ENCODE measurements at places on chromosomes 1 and 21.

- DNase-seq = no peak
Observed at GRCh38 chr1:166977951-166978350, 2.6 kb upstream of the ILDR2 start.

DNA sequence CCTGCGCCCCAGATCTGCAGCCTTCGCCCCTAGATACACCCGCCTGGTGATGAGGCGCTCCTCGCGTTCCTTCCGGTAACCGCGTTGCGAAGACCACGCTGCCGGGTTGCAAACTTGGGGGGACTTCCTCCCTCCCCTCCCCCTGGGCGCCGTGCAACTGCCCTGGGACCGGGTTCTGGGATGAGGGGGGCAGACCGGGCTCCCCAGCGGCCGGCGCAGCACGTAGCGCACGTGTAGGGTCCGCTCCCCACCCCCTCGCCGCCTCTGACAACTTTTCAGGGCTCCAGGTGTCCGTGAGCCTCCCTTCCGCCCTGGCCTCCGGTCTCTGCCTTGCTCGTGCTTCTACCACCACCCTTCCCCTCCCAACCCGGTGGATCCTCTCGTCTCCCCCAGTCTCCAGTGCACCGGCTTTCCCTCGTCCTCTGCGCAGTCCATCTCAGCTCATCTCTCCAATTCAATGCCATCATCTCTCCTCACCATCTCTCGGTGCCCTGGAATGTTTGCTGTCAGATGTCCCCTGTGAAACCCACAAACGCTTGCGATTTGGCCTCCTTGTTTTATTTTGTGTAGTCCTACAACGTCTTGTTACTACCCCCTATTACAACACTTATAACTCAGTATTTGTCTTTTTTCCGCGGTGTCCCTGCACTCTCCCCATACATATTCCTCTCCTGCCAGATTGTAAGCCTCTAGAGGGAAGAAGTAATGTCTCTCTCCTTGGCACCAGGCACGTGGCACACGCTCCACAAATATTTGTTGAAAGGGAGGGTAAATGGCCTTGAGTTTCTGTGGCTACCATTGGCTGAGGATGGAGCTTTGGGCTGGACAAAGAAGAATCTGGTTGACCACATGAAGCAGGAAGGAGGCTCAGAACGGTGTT is 782 bp downstream of the PCAT6 start:
- no peak for DNase-seq

DNA sequence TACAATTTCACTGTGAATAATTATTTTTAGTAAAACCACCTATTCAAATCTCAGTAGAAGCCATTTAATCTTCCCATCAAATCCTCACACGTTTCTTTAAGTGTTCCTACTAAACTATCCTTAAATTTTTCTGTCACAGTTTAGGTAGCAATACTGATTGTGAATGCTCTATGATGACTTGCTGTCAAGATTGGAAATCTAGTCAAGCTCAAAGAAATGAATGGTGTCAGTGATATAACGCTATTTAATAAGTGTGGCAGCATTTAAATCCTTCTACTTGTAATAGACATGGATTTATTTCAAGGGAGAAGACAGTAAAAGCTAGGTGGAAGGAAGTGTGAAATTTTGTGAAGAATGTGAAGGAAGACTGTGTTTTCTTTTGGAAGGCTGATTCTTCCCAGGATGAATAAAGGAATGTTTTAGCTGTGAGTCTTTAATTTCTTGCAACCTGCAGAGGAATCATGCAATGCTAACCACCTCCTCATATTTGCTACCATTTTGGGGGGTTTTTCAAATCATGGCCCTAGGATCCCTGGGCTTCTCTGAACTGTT is 936.7 kb upstream of the NEGR1 start:
- DNase-seq = no peak

GRCh38 chr1:156540955-156541354 is 31.4 kb downstream of the IQGAP3 start:
- no peak for DNase-seq

DNA sequence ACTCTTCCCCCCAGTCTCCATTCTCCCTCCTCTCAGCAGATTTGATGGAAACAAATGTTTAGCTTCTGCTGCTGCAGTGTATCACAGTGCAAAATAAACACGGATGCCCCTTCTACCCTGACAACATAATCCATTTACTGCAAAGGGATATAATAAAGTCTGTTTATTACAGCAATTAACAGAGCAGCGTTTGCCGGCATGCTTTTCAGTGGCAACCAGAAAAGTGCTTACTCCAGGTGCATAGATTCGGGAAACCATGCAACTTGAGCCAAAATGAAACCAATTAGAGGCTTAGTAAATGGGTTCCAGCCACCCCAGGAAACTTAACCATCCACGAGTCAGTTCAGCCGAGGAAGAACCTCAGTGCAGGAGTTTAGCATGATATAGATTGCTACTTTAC is 12.9 kb upstream of the LEMD1 start:
- DNase-seq = no peak

- DNase-seq = no peak
Observed at GRCh38 chr1:233513431-233513830, 100.5 kb upstream of the KCNK1 start.

- no peak for DNase-seq
Observed at GRCh38 chr1:163227126-163227525, 24.4 kb upstream of the RGS5 start.

DNA sequence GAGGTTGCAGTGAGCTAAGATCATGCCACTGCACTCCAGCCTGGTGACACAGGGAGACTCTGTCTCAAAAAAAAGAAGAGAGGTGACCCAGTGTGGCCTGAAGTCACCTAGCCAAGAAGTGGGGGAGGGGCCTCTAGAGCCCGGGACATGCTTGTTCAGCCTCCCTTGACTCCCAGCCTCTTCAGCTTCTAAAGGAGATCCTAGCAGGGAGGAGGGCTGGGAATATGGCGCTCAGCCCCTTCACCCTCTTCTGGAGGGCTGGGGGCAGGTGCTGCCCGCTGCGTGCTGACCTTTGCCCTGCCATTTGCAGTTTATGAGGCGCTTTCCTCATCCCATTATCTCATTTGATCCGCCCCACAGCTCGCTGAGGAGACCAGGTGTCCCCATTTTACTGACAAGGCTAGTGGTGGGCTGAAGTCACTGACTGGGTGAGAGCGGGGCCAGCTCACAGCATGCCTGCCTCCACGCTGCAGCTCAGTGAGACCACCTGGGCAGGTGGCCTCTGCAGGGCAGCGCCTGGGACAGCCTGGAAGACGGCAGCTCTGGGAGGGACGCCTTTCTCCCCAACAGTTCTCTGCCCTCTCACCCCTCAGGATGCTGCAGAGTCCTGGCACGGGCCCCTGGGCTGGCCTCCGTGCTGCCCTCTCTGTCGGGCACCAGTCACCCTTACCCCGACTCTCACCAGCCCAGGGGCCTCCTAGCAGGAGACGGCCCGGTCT is 7.5 kb downstream of the ELF3 start:
- no peak for DNase-seq

GRCh38 chr1:15833069-15833679 is 14.3 kb upstream of the SPEN start:
- no peak for DNase-seq

DNA sequence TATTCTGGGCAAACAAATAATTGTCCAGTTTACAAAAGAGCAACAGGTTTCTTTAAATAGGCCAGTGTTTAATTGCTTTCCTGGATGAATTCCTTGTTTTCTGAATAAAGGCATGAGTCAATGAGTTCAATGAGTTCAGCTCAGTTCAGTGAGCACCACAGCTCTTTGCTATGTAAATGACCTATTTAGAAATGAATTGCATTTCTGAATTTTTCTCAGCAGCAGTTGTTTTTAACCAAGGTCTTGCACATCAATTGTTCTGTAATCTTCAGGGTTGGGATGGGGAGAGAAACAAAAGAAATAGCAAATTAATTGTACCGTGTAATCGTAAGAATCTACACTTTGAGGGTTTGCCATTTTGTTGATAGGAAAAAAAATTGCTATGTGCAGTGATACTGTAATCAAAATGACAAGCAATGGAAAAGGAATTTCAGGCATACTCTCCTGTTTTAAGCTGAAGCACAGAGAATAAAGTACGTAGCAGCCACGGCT is 45.7 kb downstream of the MIS18A start:
- DNase-seq = no peak

DNA sequence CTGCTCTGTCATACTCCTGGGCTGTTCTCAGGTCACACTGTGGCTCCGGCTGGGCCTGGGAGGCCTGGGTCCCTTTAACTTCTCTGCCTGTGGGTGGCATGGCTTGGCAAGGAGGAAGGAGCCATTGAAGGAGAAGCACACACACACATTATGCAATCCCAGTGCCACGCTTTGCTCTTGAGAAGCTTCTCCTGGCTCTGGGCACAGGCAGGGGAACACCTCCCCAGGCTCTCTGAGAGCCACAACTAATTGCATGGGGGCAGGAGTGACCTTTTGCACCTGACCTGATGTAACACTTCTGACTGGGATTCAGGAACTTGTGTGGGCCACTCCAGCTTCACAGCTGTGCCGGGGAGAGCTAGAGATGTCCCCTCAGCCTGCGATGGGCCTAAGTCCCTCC is 23.1 kb downstream of the LGR6 start:
- no peak for DNase-seq

DNA sequence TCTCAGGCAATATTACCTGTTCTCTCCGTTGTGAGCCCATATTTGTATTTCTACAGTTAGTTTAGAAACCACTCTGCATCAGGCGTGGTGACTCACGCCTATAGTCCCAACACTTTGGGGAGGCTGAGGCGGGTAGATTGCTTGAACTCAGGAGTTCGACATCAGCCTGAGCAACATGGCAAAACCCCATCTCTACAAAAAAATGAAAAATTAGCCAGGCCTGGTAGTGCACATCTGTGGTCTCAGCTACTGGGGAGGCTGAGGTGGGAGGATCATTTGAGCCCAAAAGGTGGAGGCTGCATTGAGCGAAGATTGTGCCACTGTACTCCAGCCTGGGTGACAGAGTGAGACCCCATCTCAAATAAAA is 19.7 kb upstream of the ID3 start:
- DNase-seq = no peak

GRCh38 chr1:200895801-200896530 is 1.3 kb downstream of the INAVA start:
- DNase-seq = no peak

DNA sequence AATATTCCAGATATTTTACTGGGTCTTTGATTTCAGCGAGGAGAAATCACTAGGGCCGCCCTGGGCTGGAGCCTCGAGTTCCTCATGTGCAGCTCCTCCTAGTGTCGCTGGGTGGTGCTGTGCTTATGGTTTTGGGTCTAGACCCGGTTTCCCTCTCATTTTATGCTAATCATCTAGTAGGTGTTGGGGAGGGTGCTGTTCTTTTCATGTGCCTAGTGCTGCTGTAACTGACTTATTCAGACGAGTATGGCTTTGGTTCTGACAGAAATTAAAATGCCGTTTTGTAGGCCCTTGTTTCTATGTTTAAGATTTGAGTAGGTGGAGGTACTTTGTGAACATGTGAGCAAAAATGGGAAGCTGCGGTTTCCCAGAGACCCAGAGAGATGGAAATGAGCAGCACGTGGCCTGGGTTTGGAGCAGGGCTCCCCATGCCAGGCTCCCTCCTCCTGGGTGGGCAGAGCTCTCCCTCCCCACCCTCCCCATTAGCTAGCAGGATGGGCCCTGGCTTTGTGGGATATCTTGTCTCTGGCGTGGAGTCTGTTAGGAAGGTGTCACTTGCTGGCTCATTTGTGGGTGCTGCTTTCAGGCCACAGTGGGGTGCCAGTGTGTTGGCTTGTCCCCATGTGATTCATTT is 74.0 kb upstream of the GPR88 start:
- peak; percentile 38 for DNase-seq

DNA sequence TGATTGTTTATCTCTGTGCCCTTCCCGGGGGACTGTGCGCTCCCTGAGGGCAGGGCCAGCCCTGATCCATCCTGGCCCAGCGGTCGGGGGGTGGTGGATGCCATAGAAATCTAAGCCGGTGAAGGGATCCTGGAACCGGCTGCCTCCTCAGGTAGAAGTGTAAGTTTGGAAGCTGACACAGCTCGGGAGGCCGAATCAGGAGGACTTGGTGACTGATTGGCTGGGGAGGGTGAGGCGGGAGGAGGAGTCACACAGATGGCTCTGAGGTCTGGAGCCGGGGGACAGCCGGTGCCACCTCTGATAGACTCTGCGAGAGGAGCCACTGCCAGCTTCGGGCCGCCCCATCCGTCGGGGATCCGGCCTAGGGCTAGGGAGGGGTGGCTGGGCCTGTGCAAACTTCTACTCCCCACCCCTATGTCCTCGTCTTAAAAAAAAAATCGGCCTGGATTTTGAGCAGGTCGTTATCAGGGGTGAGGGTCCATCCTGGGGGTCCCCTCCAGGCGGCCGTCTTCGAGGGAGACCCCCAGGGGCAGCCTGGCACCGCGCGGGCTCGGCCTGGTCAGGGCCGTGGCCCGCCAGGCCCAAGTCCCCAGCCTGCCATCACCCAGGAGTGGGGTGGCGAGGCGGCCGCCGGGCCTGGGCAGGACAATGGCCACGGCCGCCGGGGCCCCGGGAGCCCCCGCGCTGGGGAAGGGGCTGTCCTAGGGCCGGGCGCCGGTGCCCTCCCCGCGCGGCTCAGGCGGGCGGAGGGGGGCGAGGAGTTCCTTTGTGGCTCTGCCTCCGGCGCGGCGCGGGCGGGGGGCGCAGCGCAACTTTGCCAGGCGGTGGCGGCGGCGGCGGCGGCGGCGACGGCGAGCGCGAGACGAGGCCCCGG is 708 bp upstream of the ZNF362 start:
- DNase-seq = peak; percentile 19

GRCh38 chr1:170498876-170499275 is 33.1 kb upstream of the GORAB start:
- no peak for DNase-seq

All from activated gamma-delta T cell treated with anti-CD3 and anti-CD28 coated beads, Interleukin-2, amount 50 U/mL, for 16 hours (primary cell).